ENCODE measurements at places on chromosomes 7 and 10.

DNA sequence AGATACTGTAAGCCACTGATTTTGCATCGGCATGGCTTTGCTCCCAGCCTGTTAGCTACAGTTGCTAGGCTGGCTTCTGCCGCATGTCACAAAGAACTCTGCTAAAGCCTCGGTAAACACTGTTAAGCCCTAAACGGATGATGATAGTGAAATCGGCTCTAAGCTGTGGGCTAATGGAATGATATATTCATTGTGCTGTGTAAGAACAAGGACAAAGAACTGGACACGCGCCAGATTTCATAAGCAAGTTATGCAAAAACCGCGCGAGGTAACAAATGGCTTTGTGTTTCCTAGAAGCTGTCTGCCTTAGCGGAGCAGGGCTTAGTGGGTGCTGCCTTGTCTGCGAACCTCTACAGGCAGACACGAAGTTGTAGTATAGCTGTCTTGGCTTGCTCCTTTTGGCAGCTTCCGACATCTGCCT lies 331.3 kb upstream of the COBL start:
- DNase-seq, result no peak

GRCh38 chr7:89200758-89201157 lies 405.2 kb upstream of the TEX47 start:
- no peak for DNase-seq

- DNase-seq, result no peak
These were observed 640.6 kb upstream of the NRP1 start for GRCh38 chr10:33974976-33975478.

- no peak for DNase-seq
These were observed 93.3 kb downstream of the BMS1 start for GRCh38 chr10:42875798-42876341.

DNA sequence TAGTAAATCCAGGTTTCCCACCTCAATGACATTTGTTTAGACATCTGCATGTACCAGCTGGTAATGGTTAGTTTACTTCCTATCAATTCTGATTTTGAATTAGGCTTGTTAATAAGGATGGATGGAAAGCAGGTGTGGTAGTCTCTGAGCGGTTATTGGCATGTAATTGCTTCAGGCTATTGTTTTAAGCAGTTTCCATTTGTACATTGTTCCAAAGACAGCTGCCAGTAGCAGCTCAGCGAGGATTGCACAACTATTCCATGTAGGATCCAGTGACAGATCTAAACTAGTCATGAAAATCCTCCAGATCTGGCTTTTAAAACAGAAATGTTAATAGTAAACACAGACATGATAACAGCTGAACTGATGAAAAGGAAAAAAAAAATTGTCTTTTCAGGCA lies 436.0 kb upstream of the ADARB2 start:
- no peak for DNase-seq
